ENCODE measurements at places on chromosomes 5 and 9. TPM values are rescaled to one million over a fixed set of nuclear protein-coding genes. Genes with fewer than 3 reads are reported as not detected.

DNA sequence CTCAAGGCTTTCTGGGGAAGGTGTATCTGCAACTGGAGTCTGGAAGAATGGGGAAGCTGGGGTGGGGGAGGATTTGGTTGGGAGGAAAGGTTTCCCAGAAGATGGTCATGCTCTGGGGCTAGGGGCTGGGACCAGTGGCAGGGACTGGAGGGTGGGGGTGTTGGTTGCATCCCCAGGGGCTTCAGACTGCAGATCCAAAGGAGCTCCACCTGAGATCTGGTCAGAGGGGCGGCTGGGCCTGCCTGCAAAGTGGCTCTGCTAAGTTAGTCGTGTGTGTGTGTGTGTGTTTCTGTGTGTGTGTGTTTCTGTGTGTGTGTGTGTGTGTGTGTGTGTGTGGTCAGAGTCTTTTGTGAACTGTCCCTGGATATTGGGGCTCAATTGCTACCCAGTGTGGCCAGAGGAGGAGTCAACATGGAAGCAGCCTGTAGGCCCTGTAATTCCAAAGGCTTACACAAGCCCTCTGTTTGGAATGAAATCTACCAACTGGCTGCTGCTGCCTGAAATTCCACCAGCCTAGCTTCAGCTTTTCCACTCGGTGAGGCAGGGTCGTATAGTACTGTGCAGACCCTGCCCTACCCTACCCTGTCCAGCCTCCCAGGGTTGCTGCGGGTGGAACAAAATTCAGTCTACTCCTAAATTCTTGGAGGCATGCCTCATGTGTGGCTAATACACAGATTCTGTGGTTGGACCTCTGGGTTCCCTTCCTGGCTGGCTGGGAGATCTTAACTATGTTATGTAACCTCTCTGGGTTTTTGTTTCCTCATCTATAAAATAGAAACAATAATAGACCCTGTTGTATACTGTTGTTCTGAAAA lies 12.5 kb upstream of the SYNPO start:
- DNase-seq = no peak
- H3K4me3 ChIP-seq = no peak overlapping the region
- H3K36me3 ChIP-seq = peaks cover 18% of the 10 kb centered on the region
- no peaks in the 10 kb centered on the region for H3K27me3 ChIP-seq

GRCh38 chr5:179316982-179317381 lies 28.3 kb downstream of the ADAMTS2 start:
- peaks cover 3% of the 10 kb centered on the region for H3K4me1 ChIP-seq
- no peak overlapping the region for H3K27ac ChIP-seq
- H3K36me3 ChIP-seq = no peaks in the 10 kb centered on the region
- no peaks in the 10 kb centered on the region for H3K27me3 ChIP-seq
- no peak for DNase-seq

DNA sequence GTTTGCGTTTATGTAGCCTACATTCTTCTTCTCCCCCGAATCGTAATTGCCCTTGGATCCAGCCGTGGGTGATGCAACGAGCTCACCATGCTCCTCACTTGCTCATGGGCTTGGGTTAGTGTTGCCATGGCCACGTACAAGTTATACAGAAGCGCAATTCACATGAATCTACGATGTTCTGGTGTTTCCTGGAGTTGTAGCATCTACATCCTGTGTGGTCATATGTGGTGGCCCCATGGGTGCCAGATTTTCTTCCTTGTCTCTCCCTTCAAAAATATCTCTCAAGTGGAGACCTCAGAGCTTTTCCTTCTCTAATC lies 115.3 kb downstream of the TLE4 start:
- H3K4me3 ChIP-seq = no peak overlapping the region
- no peak overlapping the region for H3K27ac ChIP-seq
- DNase-seq = no peak
- no peaks in the 10 kb centered on the region for H3K27me3 ChIP-seq
- H3K4me1 ChIP-seq = peaks cover 6% of the 10 kb centered on the region

DNA sequence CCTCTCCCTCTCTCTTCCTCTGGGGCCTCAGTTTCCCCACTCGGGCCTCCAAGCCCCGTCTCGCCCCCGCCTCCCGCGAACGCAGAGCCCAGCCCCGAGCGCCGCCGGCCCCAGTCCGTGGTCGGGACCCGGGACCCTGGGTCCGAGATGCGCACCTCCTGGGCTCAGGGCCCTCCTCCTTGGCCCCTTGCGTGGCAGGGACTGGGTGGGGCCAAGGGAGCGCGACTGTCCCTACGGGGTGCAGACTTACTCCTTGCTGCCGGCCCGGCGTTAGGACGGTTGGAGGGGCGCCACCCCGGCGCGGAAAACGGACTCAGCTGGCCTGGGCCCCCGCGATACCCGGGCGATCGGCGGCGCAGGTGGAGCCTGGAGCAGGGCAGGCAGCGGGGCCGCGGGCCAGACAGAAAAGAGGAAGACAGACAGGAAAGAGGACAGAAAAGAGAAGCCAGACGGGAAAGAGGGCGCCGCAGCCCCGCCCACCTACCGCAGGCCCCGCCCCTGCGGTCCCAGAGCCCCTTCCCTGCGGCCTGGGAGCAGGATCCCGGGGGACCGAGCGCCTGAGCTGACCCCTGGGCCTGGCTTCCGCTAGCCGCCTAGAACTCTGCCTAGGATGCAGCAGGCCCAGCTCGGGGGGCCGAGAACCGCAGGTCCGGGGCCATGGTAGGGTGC lies at the start of gene GBGT1:
Gene GBGT1 (minus strand): TSS at position 411 of the 669 bp plus-strand sequence. CDS start 1,502 bp downstream, outside the sequence.
- peaks cover 39% of the 10 kb centered on the region for H3K4me1 ChIP-seq
- H3K4me3 ChIP-seq = peak within 1 kb of the TSS; percentile 58
- H3K27ac ChIP-seq = no peak within 1 kb of the TSS
- peaks cover 9% of the 10 kb centered on the region for H3K27me3 ChIP-seq
- DNase-seq = peak; percentile 62

GRCh38 chr9:14277761-14278160 lies 36.2 kb downstream of the NFIB start:
- no peak overlapping the region for H3K4me3 ChIP-seq
- no peak for DNase-seq
- H3K27ac ChIP-seq = no peak overlapping the region
- peaks cover 3% of the 10 kb centered on the region for H3K4me1 ChIP-seq
- no peaks in the 10 kb centered on the region for H3K27me3 ChIP-seq
- no peaks in the 10 kb centered on the region for H3K36me3 ChIP-seq

DNA sequence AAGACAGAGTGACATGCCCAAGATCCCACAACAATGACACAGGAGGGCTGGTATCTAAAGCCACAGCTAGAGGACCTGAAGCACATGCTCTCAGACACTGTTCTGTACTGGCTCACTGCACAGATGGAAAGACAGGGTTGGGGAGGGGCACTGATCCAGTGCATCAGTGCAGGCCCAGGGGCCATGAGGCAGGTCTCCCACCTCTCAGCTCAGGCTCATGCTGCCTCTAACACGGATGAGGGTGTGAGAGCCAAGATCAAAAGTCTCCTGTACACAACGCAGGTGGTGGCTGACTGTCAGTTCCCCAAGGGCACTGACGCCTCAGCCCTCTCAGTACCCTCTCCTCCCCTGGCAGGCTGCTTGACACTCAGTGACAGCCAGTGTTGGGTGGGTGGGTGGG lies 10.9 kb downstream of the RAPGEF1 start:
- peaks cover 62% of the 10 kb centered on the region for H3K4me1 ChIP-seq
- no peaks in the 10 kb centered on the region for H3K36me3 ChIP-seq
- no peak overlapping the region for H3K4me3 ChIP-seq
- no peaks in the 10 kb centered on the region for H3K27me3 ChIP-seq

PANK3 gene
- polyA plus RNA-seq = 56.9 TPM

MARVELD2 gene
- 42.0 TPM for polyA plus RNA-seq

Data from large intestine (tissue), 12 donors.